ENCODE measurements at places on chromosomes 2 and 18. TPM values are rescaled to one million over a fixed set of nuclear protein-coding genes. Genes with fewer than 3 reads are reported as not detected.
A peak's percentile ranks its signal among the peaks of the same experiment; 100 is the strongest.

Gene STPG4
- total RNA-seq, result not detected

Gene LINC00305
- not detected for total RNA-seq

Gene ARL4C
- 2.7 TPM for total RNA-seq

Gene DUSP19
- 11.4 TPM for total RNA-seq

Gene ITGB6
- total RNA-seq, result 0.99 TPM

Gene ANKRD29
- 9.2 TPM for total RNA-seq

DNA sequence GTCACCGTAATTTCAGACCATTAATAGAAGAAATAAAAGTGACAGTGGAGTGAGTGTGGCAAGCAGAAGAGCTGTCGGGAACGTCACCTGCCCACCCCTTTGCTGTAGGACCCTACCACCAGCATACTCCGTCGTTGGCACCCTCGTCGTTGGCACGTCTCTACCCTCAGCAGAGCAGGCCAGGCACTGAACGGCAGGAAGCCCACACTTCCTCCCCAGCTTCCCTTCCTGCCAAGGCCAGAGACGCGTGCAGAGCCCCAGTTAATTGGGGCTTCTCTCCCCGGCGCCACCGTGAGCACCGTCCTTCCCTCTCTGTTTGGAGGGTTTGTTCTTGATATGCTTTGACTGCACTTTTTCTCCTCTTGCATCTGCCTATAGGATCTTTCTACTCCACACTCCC, 27.0 kb upstream of the NFATC1 start:
- H3K27me3 ChIP-seq, result no peaks in the 10 kb centered on the region
- no peak for DNase-seq
- no peak overlapping the region for H3K4me3 ChIP-seq
- H3K4me1 ChIP-seq, result no peaks in the 10 kb centered on the region
- H3K36me3 ChIP-seq, result peaks cover 21% of the 10 kb centered on the region

DNA sequence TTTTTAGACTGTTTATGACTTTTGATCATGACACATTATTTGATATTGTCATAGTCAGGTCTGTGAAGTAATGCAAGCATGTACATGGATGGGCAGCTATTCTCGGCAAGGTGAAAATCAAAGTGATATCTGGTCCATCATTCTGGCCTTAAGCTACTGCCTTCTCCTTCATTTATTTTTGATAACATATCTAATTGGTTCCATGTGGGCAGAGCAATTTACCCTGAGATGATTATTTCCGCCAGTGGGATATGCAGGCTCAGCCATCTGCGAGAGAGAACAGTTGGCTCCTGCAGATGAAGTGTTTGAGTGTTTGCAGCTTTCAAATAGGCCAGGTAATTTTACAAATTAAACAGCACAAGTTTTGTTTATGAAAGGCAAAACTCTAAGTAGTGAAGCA, 116.4 kb downstream of the LYPD6 start:
- H3K36me3 ChIP-seq, result no peaks in the 10 kb centered on the region
- no peak for DNase-seq
- H3K4me1 ChIP-seq, result no peaks in the 10 kb centered on the region
- H3K27ac ChIP-seq, result no peak overlapping the region

DNA sequence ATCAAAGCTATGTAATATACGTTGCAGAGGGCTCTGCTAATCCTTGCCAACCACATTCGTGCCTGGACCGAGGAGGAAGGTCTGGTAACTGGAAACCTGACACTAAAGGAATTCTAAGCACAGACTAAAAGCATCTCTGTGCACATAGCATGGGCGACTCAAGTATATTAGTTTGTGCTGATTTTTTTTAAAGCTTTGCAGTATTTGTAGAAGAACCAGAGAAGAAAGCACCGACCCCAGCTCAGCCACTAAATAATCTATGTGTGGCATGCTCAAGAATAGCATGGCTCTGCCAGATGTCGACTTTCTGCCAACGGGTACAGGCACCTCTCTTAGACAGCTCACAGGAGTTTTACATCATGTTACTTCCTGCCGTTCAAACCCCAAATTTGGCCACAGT, 73.2 kb upstream of the NRP2 start:
- no peak overlapping the region for H3K27ac ChIP-seq
- DNase-seq, result no peak
- no peaks in the 10 kb centered on the region for H3K4me1 ChIP-seq

GRCh38 chr2:32264422-32265105, at the start of gene NLRC4:
TSS of gene NLRC4 (minus strand) at chr2:32264886. CDS start at chr2:32256775, 8,111 bp downstream.
- H3K36me3 ChIP-seq, result no peaks in the 10 kb centered on the region
- no peak for DNase-seq
- peak within 1 kb of the TSS; percentile 19 for H3K4me3 ChIP-seq

GRCh38 chr18:74797577-74798151, 200.0 kb downstream of the ZNF407 start:
- H3K27me3 ChIP-seq, result no peaks in the 10 kb centered on the region
- H3K4me1 ChIP-seq, result peaks cover 33% of the 10 kb centered on the region
- H3K36me3 ChIP-seq, result no peaks in the 10 kb centered on the region
- peak overlapping the region; percentile 31 for H3K4me3 ChIP-seq
- DNase-seq, result no peak

- no peak overlapping the region for H3K4me3 ChIP-seq
- peaks cover 31% of the 10 kb centered on the region for H3K36me3 ChIP-seq
- H3K27me3 ChIP-seq, result no peaks in the 10 kb centered on the region
- no peak for DNase-seq
- peaks cover 9% of the 10 kb centered on the region for H3K4me1 ChIP-seq
Measured at GRCh38 chr2:15547115-15547876, 13.8 kb downstream of the NBAS start.

DNA sequence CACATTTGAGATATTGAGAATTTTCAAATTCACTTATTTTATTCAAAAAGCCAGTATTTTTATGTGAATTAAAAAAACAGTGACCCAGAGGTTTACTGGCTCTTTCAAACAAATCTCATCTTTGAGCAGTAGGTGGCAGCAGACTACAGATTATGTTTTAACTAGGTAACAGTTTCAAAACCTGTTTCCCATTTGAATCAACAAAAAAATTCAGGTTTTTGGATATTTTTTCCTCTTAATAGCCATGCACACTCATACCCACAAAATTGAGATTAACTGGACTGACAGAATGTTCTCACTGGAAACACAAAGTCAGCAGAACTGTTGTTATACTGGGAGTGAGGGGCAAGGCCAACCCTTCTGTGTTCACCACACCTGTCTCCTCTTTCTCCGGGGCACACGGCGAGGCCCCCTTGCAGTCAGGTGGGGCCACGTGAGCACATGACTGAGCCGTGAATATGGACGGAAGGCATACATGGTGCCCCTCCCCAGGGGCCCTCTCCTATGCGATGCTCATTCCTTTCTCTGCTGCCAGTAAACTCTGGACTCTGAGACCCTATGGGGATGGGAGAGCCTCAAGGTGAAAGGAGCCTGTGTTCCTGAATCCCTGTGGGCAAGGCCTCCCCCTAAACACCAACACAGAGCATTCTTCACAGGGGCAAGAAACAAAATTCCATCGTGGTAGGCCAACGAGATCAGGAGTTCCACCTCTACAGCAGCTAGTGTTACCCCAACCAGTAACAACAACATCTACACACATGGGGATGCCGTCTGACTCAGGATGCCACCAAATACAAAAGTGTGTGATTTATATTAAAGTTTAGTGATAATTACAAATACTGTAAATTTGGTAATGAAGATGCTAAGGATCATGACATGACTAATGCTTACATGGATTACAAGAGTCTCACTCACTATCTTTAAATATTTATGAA, 80.4 kb downstream of the LPIN2 start:
- no peak overlapping the region for H3K4me3 ChIP-seq
- peaks cover 50% of the 10 kb centered on the region for H3K36me3 ChIP-seq
- H3K4me1 ChIP-seq, result peaks cover 7% of the 10 kb centered on the region
- H3K27ac ChIP-seq, result no peak overlapping the region
- H3K27me3 ChIP-seq, result no peaks in the 10 kb centered on the region
- DNase-seq, result no peak

- no peaks in the 10 kb centered on the region for H3K27me3 ChIP-seq
- no peak overlapping the region for H3K27ac ChIP-seq
- no peaks in the 10 kb centered on the region for H3K36me3 ChIP-seq
- DNase-seq, result no peak
Measured at GRCh38 chr2:8570637-8571036, 111.2 kb upstream of the ID2 start.

Measured in left ventricle myocardium inferior (tissue), 1 donor.